Brain (organoid and tissue), 16 donors: ENCODE measurements at places on chromosomes 6 and 20.

DNA sequence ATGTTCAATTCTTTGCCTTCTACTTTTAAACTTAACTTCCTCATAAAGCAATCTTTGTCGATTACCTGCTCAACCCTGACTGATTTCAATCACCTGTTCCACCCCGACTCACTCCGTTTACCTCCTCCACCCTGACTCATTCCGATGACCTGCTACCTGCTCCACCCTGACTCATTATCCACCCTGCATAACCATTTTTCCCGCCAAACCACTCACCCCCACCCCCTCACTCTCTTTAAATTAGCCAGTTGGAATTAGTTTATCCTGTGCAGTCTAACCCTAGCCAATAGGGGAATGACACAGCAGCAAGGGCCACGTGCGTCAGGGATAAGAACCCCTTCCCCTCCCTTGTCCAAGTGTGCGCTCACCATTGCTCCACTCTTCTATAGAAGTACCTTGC is 56.7 kb upstream of the MRAP2 start:
- DNase-seq, result no peak

DNA sequence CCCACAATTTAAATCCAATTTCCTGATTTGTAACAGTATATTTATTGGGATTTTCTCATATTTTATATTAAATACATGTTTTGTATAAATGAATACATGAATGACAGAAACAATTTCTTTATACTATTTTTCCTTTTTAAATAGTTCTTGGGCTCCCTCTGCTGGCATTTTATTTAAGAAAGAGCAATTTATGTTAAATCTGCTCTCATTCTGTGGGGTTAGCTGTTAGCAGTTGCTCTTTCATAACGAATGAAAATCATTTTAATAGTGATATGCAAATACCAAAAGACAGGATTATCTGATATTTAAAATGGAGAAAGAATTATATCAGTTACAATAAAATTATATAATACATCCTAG is 118.3 kb downstream of the RALGAPA2 start:
- peak; percentile 78 for DNase-seq

GRCh38 chr20:725491-725890 is 42.8 kb downstream of the SLC52A3 start:
- no peak for DNase-seq

GRCh38 chr20:51378171-51378928 is 164.2 kb downstream of the NFATC2 start:
- no peak for DNase-seq

- no peak for DNase-seq
Measured at GRCh38 chr6:36955671-36956445, 1.3 kb downstream of the PI16 start.

DNA sequence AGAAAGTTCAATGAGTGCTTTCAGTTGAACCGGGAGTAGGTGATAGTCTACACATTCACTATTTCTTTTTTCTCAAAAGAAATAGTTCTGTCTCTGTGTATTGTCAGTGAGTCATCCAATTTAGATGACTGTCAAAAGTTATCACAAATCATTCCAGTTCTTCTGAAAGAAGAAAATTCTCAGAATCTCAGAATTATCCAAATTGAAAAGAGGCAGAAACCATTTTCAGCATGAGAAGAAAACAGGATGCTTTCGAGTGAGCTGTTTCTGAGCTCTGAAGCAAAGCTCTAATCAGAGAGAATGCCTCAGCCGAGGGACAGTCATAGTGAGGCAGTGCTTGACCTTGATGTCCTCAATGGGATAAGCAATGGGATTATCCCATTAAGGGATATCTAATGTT is 97.9 kb downstream of the HUS1B start:
- DNase-seq, result no peak
